ENCODE measurements at places on chromosomes 13 and 19.

GRCh38 chr13:40149611-40150274 lies 494.3 kb downstream of the COG6 start:
- no peak for DNase-seq

- DNase-seq: no peak
Observed at GRCh38 chr13:50509771-50510441, 333.6 kb downstream of the DLEU7 start.

DNA sequence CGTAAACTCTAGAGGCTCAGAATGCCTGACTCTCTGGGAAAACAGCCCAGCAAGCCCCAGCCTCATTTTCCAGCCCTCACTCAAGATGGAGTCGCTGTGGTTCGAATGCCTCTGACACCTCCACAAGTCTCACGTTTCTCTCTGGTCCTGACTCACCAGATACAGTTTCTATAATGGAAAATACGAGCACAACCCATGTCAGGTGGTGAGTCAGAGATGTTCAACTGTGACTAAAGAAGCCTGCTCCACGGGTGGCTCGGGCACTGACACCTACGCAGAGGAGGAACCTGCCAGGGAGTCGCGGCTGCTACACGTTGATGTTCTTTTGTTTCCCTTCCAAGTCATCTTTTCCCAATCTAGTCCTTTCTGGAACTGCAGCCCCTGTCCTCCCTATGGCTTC lies 87.1 kb upstream of the STK24 start:
- DNase-seq: no peak

- DNase-seq: no peak
Observed at GRCh38 chr13:33445476-33445875, 159.9 kb upstream of the STARD13 start.

DNA sequence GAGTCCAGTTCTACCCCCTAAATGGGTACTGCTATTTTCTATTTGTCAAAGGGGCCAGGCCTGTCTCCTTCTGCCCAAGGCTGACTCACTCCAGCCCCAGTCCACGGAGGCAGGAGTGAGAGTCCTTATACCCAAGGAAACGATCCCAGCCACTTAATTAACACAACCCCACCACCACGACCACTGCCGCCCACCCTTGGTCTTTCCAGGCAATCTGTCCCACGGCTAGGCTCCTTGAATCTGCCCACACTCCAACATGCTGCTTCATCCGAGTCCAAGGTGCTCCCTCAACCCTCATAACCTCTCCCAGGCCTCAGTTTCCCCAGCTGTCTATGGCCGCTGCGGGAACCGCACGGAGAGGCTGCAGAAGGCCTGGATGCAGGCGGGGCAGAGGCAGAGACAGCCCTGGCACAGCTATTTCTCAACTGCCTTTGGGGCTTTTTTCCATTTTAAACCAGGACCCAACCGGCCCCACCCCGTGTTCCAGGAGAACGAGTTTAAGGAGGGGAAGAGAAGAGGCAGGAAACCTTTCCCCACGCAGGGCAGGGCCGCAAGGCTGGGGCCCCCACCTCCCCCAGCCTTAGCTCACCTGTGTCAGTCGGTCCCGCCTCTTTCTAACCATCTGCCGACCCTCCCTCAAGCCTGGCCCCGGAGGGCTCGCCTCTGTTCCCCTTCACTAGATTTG lies 746 bp downstream of the RAB3D start:
- no peak for DNase-seq

- no peak for DNase-seq
Observed at GRCh38 chr13:46320821-46321220, 66.2 kb downstream of the RUBCNL start.

- DNase-seq: no peak
Observed at GRCh38 chr13:54627646-54628372, 1599.2 kb downstream of the OLFM4 start.

GRCh38 chr13:22014469-22014868 lies 343.6 kb downstream of the FGF9 start:
- DNase-seq: no peak

DNA sequence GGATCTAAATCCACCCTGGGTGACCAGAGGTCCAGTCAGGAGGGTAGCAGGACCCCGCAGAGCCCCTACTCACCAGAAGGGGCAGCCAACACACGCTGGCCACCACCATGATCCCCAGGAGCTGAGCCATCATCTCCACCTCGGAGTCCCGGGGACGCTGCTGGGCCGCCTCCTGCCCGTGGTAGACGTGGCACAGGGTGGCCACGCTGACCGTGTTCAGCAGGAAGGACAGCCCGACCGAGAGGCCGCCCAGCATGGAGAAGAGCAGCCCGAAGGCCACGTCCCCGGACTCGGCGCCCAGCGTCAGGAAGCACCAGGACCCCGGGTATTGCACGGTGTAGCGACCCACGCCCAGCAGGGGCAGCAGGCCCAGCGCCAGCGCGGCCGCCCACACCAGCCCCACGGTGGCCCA lies 6.9 kb downstream of the TBXA2R start:
- no peak for DNase-seq

DNA sequence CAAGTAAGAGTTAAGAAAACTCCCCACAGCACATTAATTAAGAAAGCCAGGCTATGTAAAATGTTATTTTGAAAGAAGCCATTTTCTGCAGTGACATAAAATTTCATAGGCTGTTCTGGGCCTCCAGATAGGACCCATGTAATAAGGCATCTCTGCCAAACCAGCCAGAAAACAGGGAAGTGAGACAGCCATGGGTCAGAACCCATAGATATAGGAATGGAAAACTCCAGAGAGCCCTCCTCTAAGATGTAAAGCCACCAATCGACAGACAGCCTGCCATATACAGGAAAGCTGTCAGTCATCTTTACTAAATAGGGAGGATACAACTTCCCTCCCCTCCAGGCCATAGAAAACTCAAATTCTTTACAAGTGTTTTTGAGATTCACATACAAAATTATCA lies 493.3 kb downstream of the COG6 start:
- no peak for DNase-seq

- no peak for DNase-seq
Observed at GRCh38 chr13:79496188-79496587, 15.2 kb downstream of the NDFIP2 start.
